ENCODE measurements at places on chromosomes 4 and X.

GRCh38 chr4:140724760-140725159 lies 31.4 kb downstream of the TBC1D9 start:
- DNase-seq = no peak

DNA sequence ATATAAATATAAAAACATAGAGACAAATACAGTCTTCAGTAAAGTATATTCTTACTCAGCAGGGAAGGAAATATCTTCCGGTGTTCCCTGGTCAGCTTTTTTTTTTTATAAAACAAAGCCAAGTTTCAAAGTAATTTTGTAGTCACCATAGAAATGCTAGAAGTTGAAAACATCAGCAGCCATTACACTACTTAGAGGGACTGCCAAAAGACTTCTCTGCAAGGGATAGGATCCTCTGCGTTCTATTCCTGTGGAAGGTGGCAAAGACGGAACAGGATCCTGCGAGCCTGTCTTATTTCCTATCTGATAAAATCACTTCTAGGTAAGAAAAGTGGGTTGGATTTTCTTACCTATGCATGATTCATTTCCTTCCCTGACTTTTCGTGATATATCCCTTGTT lies 19.4 kb downstream of the CLDN22 start:
- no peak for DNase-seq

DNA sequence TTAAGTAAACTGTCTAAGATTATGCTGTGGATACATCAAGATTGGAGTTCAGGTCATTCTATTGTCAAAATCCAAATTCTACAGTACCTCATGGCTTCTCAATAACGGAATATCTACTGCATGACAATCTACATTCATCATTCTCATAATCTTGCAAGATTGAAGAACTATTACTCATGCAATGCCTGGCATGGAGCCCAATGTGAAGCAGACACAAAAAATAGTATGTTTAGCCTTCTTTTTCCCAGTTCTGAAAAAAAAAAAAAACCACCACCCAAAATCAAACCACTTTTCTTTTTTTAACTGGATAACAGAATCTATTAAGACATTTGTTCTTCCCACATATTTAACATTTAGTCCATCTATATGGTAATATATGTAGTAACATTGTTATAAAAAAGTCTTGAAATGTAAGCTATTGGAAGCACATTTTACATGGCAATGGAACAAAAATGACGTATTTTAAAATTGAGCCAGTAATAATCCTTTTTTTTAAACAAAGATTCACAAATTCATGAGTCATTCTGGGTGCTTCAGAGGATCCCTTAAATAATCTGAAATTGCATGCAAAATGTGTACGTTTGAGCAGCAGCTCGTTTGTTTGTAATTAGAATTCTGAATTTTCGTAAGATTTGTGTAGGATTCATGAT lies 232.2 kb upstream of the FMR1 start:
- no peak for DNase-seq

GRCh38 chr4:15577508-15577907 lies 77.6 kb downstream of the FBXL5 start:
- no peak for DNase-seq

GRCh38 chrX:72102760-72103159 lies 29.0 kb downstream of the RTL5 start:
- no peak for DNase-seq

DNA sequence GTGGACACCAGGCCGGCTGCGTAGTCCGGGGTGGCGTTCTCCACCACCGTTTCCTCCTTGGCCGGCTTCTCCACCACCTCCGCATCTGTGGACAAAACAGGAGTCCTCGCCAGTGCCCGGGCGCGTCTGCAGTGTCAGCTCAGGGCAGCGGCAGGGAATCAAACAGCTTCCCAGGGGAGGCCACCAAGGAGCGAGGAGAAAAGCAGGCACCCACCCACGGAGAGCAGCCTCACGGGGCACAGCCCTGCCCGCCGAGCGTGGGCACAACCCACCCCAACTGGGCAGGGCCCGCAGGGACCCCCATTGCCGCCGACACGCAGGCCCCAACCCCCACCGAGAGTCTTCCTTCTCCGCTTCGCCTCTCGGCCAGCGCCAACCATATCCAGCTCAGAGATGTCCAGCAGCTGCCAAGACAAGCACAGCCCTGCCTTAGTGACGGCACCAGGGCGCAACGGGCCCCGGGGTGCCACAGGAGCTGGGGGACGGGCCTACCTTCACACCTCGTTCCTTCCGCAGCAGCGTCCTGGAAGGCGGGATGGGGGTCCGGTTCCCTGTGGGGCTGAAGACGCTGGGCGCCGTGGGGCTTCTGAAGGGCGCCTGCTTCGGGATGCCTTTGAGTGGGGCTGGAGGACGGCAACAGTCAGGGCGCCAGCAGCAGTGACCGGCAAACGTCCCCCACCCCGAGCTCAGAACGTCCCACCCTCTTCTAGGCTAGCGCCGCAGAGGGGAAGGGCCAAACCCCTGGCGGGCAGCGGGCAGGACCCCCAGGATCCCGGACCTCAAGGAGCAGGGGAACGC lies 22.8 kb downstream of the NELFA start:
- DNase-seq = no peak

DNA sequence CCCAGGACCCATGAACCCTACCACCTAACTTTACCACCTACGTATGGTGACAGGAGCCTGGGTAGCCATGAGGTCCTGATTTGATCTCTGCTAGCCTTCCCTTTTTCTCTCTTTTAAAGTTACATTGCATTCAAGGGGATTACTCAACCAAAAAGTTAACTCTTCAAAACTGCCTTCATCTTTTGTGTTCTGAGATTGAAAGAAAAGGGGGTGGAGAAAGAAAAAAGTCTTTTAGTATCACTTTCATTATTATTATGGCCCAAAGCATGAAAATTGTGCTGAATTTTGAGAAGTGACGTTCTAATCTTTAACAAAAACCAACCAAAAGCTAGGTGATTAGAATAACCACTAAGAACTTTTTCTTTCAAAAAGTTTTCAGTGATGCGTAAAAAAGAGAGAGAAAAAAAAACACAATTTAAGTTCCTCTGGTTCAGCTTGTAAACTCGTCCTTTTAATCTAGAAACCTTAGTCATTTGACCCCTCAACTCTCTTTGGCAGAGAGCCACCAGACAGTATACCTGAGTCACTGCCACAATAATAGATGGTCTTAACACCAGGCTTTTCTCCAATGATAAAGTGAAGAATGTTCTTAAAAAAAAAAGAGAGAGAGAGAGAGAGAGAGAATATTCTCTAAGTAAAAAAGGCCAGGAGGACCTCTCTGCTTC lies 347.4 kb upstream of the FGF13 start:
- DNase-seq = no peak

GRCh38 chr4:174503079-174503715 lies 19.1 kb downstream of the HPGD start:
- DNase-seq = no peak

DNA sequence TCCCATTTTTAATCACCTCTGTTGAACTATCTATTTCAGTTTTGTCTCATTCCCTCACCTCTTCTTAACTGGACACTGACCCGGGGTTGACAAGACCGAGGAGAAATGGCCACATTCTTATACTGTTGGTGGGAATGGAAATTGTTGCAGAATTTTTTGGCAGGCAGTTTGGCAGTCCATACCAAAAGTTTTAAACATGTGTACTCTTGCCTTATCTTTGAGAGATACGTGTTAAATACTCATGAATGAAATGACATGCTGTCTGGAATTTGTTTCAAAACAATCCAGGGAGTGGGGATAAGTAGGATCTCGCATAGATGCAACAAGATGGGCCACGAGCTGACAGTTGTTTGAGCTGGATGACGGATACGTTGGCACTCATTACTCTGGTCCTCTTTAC lies 12.1 kb downstream of the FGFBP1 start:
- DNase-seq = no peak

DNA sequence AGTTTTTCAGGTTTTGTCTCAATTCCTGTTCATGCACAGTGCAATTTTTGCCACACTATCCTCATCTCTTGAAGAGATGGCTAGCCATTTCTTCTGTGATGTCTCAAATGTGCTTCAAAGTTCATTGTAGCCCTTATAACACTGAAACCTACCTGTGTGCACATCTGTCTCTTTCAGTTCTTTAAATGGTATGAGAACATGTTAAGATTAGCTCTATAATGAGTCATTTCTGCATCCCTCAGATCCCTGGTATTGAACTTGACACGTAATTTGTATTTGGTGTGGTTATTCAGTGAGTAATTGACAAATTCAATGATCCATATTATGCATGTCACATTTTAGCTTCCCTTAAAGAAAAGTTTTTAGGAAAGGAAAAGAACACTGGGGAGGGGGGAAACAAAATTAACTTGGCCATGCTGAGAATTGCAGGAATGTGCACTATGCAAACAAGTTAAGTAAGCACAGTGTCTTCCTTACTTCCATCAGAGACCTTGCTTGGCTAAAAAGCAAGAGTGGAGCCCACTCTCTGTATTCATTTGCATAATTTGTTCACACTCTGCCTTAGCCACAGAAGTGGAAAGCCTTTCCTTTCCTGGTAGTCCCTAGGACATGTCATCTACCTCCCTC lies 659.8 kb upstream of the MAGEB2 start:
- no peak for DNase-seq

GRCh38 chr4:164591666-164592065 lies 162.3 kb upstream of the SMIM31 start:
- no peak for DNase-seq

DNA sequence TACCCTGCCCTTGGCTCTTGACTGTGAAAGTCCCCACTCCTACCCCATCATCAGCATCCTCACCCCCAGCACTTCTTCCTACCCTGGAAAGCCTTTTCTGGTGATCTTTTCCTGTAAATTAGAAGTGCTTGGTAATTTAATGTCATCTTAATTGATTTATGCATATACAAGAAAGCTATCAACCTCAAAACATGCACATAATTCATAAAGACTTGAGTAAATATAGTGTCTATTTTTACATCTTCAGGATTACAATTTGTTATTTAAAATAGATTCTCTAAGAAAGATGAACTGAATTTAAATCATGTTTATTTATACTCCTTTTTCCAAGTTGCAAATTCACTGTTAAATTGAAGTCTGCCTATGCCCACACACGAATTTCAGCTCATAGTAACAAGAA lies 36.0 kb upstream of the EXOC1L start:
- no peak for DNase-seq

GRCh38 chr4:179586460-179586859 lies 2144.2 kb upstream of the AGA start:
- no peak for DNase-seq

DNA sequence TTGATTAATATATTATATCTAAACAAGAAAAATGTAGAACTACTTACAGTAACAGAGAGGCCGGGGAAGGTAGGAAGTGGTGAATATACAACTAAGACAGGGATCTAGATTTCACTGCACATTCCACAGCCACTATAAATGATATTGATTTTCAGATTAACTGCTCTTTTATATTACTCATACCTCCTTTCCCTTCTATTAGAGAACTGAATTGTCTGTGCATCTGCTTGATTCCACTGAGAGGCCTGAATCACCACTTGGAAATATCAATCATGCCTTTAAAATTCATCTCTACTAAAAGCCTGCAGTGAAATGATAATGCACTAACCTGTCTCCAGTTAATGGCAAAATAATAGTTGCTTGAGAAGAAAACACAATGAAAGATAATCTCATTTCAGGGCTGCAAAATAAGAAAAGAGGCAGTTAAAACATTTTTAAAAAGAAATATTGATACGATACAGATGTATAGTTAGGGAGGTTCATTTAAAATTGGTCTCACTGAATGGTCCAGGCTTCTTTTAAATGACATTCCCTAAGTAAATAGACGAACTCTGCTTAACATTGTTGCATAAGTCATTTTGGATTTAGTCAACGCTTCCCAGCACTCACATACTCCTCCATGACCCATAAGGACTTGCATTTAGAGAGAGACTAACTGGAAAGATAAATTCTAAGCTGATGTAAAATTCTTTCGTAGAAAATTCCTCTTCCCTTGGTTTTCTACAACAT lies 3.8 kb downstream of the ANTXR2 start:
- DNase-seq = no peak

GRCh38 chr4:134560728-134561127 lies 359.1 kb upstream of the PABPC4L start:
- DNase-seq = no peak

GRCh38 chrX:16834806-16835205 lies 35.4 kb downstream of the RBBP7 start:
- no peak for DNase-seq

- no peak for DNase-seq
Observed at GRCh38 chr4:188196134-188196735, 57.0 kb downstream of the TRIML1 start.

DNA sequence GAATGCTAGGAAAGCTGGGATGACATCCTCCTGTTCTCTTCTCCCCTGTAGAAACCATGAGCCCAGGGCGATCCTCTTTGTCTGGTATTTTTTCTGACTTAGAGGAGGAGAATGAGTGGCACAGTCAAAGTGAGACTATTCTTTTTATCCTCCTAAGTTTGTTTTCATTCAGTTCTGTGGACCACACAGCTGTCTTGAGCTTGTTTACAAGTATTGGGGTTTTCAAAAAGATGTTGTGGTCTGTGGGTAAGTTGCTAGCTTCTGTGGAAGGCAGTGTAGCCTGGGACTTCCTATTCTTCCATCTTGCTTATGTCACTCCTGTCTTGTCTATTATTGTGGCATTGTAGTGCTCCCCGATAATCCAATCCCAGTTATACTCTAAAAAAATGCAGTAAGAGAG lies 223.0 kb downstream of the PAPSS1 start:
- no peak for DNase-seq

DNA sequence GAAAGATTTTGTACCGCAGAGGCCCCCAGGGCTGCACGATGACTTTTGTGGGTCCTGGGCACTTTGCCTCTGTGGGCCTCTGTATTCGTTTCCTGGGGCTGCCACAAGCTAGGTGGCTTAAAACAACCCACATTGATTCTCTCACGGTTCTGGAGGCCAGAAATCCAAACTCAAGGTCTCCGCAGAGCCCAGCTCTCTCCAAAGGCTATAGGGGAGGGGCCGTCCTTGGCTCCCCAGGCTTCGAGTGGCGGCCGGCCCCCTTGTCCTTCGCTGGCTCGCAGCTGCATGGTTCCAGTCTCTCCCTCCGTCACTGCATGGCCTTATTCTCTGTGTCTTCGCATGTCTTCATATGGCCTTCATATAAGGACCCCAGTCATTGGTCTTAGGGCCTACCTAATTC lies 241.2 kb downstream of the EVC2 start:
- DNase-seq = no peak

DNA sequence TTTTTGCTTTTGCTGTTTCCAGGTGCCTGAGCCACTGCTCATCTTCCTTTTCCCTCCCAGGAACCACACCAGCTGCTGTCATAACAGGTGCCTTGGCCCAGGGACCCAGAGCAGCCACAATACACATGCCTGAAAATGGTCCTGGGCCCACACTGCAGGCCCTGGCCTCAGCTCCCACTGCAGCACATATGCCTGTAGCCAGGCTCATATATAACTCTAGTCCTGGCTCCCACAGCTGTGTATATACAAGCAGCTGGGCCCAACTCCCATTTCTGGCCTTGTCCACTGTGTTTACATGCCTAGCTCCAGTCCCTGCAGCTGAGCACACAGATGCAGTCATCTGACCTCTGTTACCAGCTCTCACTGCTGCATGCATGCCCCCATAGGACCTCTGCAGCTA lies 930.5 kb downstream of the ADGRL3 start:
- DNase-seq = no peak

- DNase-seq = no peak
Observed at GRCh38 chrX:132270699-132271098, 51.5 kb upstream of the RAP2C start.

Measured in effector memory CD4-positive, alpha-beta T cell (primary cell).